A549 treated with Hydrocortisone at 1 μM for 4 hours (cell line): ENCODE measurements at places on chromosomes 1 and 21. TPM values are rescaled to one million over a fixed set of nuclear protein-coding genes. Genes with fewer than 3 reads are reported as not detected.

Gene KIRREL1
- total RNA-seq: 17.3 to 30.5 TPM (median 23.4 TPM) in 5 replicates

Gene FHAD1
- 0.42 to 0.68 TPM (median 0.60 TPM) in 5 replicates for total RNA-seq

Gene CFHR3
- total RNA-seq: 0.16 to 0.22 TPM (median 0.20 TPM) in 4 of 5 replicates, not detected in the other

Gene LCE1C
- total RNA-seq: not detected in 5 replicates

Gene CCDC27
- total RNA-seq: not detected in 5 replicates

Gene ACTL8
- 1.3 to 1.8 TPM (median 1.5 TPM) in 5 replicates for total RNA-seq

Gene PLD5
- total RNA-seq: 1.9 to 2.5 TPM (median 2.0 TPM) in 5 replicates

Gene TMIGD3
- not detected in 5 replicates for total RNA-seq

Gene OVAAL
- total RNA-seq: 0.08 to 0.15 TPM (median 0.10 TPM) in 5 replicates

Gene C1QB
- total RNA-seq: not detected in 5 replicates

Gene OR6N1
- not detected in 5 replicates for total RNA-seq

Gene TFAP2E
- 0.41 to 0.78 TPM (median 0.45 TPM) in 5 replicates for total RNA-seq

Gene CRP
- total RNA-seq: not detected in 5 replicates

Gene MROH9
- not detected in 5 replicates for total RNA-seq

Gene FASLG
- not detected in 5 replicates for total RNA-seq

Gene LCE1F
- not detected in 5 replicates for total RNA-seq

Gene SH2D5
- 12.1 to 17.9 TPM (median 15.3 TPM) in 5 replicates for total RNA-seq

Gene TRIM63
- 1.3 to 2.0 TPM (median 1.8 TPM) in 5 replicates for total RNA-seq

Gene MCOLN3
- total RNA-seq: 3.5 to 4.4 TPM (median 3.8 TPM) in 5 replicates
